Mesenchymal stem cell (in vitro differentiated cells and primary cell): ENCODE measurements at places on chromosomes 1 and 21.

DNA sequence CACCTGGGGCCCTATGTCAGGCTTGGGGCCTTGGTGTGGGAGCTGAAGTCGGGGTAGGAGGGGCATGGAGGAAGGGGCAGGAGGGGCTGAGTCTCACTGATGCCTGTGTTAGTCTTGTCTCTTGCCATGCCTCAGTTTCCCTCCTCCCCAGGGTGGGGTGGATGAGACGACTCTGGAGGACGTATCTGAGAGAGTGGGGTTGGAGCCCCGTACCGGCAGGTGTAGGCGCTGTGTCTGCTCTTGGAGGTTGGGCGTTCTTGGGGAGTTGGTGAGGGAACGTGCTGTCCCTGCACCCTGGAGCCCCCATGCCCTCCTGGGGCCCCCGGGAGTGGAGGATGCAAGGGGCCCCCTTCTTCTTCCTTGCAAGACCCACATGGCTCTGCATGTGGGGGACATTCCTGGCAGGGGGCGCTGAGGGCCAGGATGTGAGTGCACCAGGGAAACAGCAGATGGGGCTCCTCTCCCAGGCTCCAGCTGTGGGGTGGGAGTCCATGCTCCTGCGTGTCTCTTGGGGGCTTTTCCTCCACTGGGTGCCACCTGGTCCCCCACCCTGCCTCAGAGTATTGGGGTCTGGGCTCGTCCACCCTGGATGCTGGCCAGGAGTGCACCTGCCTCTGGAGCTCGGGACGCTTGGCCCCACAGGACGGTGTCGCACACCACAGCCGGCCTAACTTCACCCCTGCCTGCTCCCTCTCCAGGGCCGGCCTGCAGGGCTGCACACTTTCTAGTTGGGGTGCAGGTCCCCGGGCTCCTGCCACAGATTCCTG is 1.4 kb upstream of the TNFRSF14 start:
- DNase-seq, result no peak

DNA sequence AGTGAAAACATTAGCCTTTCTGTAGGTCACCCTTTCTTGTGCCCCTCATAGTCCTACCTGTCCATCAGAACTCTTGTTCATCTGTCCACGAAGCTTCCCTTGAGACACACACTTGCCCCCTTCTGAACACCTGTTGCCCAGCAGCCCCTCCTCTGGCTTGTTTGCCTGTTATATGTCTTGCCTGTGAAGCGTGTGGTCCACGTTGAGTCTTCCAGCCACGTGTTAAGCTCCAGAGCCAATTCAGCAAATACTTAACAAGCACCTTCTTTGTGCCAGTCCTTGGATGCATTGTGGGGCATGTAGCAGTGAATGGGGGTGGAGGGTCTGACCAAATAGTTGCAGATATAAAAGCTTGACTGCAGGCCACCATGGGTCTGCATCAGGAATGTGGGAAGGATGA is 66.6 kb downstream of the MAN1C1 start:
- DNase-seq, result no peak

GRCh38 chr1:42767510-42768000 is 506 bp downstream of the C1orf50 start:
- no peak for DNase-seq

DNA sequence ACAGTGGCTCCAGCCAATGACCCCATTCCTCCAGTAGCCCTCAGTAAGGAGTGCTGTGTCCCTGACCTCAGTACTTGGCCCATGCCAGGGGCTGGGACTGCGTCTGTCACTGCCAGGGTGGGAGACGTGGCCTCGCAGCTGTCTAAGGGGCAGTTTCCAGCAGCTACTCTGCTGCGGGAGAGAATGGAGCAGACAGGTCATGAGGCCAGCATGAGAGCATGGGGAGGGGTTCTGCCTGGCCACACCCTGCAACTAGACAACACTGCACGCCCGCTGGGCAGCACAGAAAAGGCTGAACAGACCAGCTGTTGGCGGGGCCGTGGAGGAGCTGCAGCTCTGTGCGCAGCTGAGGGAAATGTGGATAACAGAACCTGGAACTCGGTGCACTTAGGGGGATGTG is 91.6 kb upstream of the COL6A1 start:
- peak; percentile 33 for DNase-seq

DNA sequence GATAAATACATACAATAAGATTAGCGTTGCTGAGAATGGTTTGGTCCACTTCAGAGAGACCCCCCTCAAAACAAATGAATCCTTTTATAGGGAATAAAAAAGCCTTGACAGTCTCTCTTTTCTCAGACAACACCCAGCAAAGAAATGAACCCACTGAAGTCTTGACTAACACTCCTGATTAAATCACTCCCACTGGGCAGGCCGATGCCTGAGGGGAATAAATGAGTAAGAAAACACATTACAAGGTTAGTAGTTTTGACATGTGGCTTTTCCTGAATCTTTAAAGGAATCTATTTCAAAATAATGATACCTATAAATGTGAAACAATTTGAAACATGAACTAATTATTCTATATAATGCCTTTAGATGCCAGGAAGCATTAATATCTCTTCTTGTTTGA is 146.9 kb upstream of the POGK start:
- no peak for DNase-seq

- DNase-seq, result no peak
Observed at GRCh38 chr1:12460121-12460520, 157.9 kb downstream of the DHRS3 start.

- peak; percentile 66 for DNase-seq
Observed at GRCh38 chr1:156706657-156707416, 1.5 kb upstream of the CRABP2 start.

DNA sequence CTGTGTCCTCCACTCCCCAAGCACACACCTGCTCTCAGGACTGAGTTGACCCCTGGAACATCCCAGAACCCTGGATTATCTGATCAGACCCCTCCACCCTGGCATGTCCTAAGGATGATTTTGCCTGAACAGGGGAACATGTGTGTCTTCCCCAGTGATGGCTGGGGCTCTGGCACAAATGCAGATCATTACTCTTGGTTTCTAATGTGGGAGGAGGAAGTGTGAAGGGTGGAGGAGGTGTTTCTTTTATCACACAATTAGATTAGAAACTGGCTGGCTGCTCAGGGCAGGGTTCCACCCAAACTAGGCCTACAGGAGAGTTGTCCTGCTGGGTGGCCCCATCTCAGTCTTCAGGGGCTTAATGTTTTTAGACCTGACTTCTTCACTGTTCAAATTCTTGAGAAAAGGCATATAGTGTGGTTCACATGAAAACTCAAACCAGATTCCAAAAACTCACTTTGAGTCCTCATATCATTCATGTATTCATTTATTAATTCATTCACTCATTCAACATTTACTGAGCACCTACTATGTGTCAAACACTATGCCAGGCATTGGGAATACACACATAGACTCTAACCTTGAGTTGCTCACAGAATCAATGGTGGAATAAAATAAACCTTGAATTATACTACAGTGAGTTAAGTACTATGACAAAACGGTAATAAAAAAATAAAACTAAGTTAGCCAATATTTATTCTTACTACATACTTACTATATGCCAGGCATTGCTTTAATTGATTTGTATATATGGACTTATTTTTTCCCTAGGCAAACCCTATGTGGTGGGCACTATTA is 221.8 kb upstream of the JUN start:
- DNase-seq, result no peak
